Vagina (tissue), 2 donors: ENCODE measurements at places on chromosomes 7 and 10. TPM values are rescaled to one million over a fixed set of nuclear protein-coding genes. Genes with fewer than 3 reads are reported as not detected.

Gene HTRA1
- total RNA-seq = 116 TPM

Gene NPFFR1
- not detected for total RNA-seq

Gene IGFBP3
- total RNA-seq = 197 TPM

Gene PLEKHS1
- not detected for total RNA-seq

Gene PCDH15
- 0.25 TPM for total RNA-seq

GRCh38 chr10:115818012-115818411 lies 455.0 kb downstream of the GFRA1 start:
- no peak for DNase-seq

GRCh38 chr7:109890622-109891021 lies 1200.3 kb upstream of the LRRN3 start:
- DNase-seq = no peak

GRCh38 chr7:985915-986741 lies 3.1 kb downstream of the CYP2W1 start:
- no peak for DNase-seq

GRCh38 chr10:99364125-99364524 lies 35.0 kb downstream of the CNNM1 start:
- DNase-seq = no peak

GRCh38 chr10:2786251-2786650 lies 281.1 kb upstream of the PFKP start:
- DNase-seq = no peak

DNA sequence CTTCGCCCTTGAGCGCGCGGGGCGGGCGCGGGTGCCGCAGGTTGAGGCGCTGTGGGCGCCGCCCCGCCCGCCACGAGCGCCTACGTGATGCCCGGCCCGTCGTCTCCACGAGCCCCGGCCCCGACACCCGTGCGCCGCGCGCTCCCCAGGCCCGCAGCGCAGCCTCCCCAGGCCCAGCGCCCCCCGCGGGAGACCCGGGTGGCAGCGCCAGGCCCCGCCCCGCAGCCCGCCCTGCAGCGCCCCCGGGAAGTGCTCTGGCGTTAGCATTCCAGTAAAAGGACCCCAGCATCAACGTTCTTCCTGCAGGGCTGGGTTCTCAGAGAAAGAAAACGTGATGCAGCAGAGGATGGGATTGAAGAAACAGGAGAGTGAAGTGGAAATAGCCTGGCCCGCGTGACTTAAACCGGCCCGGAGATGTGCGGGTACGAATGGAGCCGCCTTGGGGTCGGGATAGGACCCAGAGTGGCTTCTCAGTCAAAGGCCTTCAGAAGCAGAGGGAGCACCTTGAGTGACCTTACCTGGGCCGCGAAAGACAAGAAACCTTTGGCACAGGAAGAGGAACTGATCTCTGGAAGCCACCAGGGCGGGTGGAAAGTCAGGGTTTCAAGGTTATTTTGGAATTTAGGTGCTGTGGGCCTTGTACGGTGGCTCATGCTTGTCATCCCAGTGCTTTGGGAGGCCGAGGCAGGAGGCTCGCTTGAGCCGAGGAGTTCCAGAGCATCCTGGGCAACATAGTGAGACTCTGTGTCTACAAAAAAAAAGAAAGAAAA lies 1.8 kb downstream of the PFKP start:
- DNase-seq = no peak

- DNase-seq = no peak
Measured at GRCh38 chr7:29190349-29191045, 4.1 kb upstream of the CHN2 start.

GRCh38 chr7:209906-210305 lies 17.5 kb downstream of the FAM20C start:
- DNase-seq = no peak
